HTR-8/SVneo (cell line): ENCODE measurements at places on chromosomes 11 and 22.

- no peak for DNase-seq
Measured at GRCh38 chr22:29838599-29838956, 504 bp upstream of the ASCC2 start.

DNA sequence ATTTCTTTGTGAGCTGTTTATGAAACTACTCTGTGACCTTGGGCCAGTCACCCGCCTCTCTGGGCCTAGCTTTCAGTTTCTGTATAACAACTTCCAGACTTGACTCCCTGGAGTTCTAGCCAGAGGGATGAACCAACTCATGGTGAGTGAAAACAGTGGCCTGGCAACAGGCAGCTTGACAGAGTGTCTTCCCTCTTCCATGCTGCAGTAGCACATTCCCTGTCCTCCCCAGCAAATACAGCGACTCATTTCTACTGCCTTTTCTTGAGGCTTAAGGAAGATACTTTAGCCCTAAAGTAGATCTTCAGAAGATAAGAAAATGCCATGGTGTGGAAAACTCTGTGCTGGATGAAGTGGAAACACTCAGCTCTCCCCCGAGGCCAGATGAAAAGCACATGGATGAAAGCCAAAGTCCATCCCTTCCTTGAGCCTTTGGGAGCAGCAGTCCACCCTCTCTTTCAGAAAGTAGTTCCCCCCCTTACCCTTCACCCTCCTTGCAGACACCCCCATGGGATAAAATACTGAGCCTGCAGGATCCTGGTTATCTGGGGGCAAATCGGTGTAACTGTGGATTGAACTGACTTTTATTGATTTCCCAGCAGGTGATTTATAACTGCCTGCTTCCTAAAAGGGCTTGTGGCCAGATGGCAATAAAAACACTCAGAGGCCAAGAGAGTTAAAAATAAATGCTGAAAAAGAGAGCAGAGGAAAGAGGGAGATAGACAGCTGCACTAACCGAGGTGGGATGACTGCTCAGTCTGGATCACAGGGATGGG lies 24.1 kb downstream of the IRAG1 start:
- peak; percentile 43 for DNase-seq

GRCh38 chr11:104665641-104666040 lies 232.6 kb downstream of the CASP12 start:
- DNase-seq = no peak

DNA sequence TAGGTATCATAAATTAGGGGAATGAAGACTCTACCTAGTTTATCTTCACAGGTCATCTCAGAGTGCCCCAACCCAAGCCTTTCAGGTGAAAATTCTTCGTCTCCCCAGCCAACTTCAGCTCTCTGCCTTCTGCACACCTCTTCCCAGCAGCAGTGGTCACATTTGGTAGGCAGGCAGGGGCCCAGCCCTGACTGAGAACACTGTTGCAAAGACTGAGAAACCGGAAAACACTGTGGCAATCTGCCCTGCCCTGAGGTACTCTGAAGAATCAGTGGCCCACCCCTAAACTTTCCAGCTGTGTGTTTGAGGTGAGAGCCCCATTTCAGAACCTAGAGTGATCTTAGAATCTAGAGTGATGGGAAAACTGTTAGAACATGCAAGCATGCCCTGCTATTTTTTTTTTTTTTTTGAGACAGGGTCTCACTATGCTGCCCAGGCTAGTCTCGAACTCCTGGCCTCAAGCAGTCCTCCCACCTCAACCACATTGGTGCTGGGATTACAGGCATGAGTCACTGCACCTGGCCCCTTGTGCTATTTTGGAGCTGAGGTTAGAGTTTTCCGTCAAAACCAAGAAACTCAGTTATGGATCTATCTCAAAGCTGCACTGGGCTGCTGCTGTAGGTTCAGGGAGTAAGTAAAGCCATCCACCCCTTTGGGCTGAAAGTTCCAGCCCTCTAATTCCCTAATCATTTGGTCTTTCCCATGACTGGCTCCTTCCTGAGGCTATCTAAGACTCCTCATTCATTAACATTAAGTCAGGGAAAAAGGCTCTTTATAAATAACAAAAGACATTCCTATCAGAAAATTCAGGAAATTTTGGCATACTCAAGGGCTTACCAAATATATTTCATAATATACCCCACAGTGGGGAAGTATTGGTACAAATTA lies 1.7 kb upstream of the LDHA start:
- no peak for DNase-seq

GRCh38 chr11:10358696-10359095 lies 53.8 kb downstream of the ADM start:
- DNase-seq = no peak

- DNase-seq = no peak
Measured at GRCh38 chr11:119100994-119101758, 477 bp downstream of the DPAGT1 start.

DNA sequence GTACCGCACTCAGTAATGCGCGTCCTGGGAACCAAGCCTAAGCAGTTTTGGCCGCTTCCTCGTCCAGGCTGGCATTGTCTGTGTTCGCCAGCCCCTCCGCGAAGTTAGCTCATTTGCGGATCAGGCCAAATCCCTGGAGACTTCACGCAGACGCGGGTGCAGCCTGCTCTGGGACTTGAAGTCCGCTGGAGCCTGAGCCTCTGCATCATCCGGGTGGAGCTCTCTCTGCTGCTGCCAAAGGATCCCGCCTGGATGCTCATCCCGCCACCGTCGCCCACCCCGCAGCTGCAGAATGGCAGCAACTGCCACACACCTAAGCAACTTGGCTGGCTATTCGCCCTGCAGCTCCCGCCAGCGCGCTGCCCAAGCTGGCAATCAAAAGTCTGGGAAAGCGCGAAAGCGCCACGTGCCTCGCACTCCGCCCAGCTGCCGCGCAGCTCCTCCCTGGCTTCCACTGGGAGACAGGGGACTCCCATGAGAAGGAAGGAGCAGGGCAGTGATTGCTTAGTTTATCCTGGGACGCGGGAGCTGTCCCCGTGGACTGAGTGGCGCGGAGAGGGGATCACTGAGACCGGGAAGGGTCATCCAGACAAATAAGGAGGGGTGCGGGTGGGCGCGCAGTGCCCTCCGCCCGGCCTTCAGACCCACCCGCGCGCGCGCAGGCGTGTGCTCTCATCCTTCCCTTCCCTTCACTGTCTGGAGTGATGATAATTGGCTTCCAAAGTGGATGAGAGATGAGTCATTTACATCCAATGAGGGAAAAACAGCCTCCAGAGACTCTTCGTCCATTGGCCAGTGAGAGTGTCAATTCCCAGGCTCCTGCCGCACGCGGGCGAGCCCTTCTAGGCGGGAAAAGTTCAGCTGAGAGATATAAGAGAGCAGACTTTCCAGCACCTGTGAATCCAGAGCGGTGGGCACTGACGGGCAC lies 23.2 kb upstream of the GLYATL1B start:
- no peak for DNase-seq
